ENCODE measurements at places on chromosomes 16 and 17.

GRCh38 chr17:62998665-62999393 is 32.8 kb downstream of the TANC2 start:
- DNase-seq, result no peak

GRCh38 chr17:2089021-2089422 is 34.1 kb downstream of the HIC1 start:
- no peak for DNase-seq

- no peak for DNase-seq
Observed at GRCh38 chr17:7043497-7044198, at the start of gene SLC16A11. Gene SLC16A11, minus strand, starts transcription at chr17:7044092. Its CDS starts 579 bp downstream, at chr17:7043513.

GRCh38 chr17:76145231-76146052 is 4.4 kb upstream of the FOXJ1 start:
- DNase-seq, result no peak

DNA sequence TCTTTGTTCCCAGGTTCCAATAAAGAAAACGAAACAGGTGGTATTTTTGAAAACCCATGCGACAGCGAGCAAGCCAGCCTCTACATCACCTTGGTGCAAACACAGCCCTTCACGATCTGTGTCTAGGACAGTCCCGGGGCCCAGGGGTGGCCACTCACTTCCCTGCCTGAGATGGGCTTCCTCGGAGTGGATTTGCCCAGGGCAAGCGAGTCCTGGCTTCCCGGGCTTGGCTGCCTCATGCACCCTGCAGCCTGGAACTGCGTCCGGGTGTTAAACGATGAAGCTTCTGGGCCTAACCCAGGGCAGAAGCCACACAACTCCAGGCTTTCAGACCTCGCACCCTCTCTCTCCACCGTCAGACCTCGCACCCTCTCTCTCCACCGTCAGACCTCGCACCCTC is 66.0 kb downstream of the RPH3AL start:
- no peak for DNase-seq

GRCh38 chr16:3577302-3577752 is at the start of gene NLRC3:
Gene NLRC3, minus strand, starts transcription at chr16:3577403. Its CDS starts 12,367 bp downstream, at chr16:3565036.
- peak; percentile 59 for DNase-seq

DNA sequence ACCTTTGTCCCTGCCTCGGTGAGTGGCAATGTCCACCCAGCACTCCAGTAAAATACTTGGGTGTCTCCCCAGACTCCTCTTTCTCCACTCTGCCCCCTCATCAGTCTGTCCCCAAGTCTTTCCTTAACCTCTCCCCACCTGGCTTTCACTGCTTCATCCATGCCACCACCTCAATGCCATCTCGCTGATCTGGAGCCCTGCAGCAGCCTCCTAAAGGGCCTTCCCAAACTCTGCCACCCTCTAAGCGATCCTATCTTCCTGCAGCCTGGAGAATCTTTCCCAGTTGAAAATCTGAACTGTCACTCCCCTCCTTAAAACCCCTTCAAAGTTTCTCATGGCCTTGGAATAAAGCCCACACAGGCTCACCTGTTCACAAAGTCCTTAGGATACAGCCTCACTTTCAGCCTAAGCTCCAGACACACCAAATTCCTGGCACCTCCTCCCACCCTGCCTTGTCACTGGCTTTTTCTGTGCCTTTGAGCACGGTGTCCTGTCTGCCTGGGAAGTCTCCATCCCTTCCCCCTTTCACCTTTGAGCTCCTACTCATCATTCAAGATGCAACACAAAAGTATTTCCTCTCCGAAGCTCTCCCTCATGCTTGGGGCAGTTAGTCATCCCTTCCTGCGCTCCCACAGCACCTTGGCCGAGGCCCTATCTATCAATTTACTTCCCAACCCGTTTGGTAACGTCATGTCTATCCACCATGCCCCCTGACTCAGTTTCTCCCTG is 2.8 kb downstream of the WNK4 start:
- no peak for DNase-seq

GRCh38 chr16:84754956-84755672 is 55.3 kb downstream of the USP10 start:
- no peak for DNase-seq

DNA sequence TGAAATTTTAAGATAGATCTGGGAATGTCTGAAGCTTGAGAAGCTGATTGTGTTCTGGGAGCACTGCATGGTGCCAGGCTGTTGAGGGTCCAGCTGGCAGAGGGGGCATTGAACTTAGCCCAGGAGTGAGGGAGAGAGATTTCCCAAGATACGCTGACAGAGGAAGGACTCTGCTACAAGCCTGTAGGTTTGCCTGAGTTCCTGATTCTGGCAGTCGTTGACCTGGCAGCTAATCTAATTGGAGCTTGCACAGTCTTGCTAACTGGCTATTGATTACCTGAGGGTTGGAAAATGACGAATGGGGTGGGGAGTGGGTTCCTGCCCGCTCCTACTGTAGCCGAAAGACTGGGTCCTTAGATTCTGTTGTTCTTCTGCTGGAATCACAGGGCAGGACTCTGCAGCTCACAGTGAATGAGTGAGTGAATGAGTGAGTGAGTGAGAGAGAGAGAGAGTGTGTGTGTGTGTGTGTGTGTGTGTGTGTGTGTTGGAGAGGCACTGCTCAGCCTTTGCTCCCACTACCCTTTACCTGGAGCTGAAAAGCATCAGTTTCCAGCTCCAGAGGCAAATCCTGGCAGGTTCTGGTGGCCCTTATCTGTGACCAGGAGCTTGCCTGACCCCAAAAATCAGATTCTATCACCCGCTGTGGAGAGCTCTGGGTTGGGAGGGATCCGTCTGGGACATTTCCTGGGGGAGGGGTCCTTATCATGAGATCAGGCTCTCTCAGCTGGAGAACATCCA is 16.7 kb downstream of the CTRL start:
- no peak for DNase-seq

- DNase-seq, result no peak
Observed at GRCh38 chr16:55435387-55435786, 43.6 kb upstream of the MMP2 start.

GRCh38 chr16:24507959-24508480 is 31.3 kb upstream of the RBBP6 start:
- no peak for DNase-seq

DNA sequence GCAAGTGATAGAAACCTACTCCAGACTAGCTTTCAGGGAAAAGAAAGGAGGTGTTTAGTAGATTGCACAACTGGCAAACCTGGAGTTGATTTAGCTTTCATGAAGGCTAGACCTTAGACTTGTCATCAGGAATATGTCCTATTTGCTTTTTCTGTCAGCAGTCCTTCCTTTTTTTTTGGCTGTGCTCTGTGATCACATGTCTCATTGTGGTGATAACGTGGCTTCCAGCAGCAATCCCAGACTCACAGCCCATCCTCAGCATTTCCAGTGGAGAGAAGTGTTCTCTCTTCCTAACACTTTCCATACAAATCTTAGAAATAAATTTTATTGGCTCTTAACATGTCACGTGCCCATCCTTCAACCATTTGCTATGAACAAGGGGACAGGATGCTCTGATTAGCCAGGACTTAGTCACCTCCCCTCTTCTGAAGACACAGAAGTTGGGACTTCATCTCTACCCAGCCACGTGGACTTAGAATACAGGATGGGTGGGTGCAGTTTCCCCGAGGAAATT is 74.7 kb downstream of the CDH13 start:
- no peak for DNase-seq

GRCh38 chr17:42025936-42026335 is 6.0 kb downstream of the NKIRAS2 start:
- no peak for DNase-seq

DNA sequence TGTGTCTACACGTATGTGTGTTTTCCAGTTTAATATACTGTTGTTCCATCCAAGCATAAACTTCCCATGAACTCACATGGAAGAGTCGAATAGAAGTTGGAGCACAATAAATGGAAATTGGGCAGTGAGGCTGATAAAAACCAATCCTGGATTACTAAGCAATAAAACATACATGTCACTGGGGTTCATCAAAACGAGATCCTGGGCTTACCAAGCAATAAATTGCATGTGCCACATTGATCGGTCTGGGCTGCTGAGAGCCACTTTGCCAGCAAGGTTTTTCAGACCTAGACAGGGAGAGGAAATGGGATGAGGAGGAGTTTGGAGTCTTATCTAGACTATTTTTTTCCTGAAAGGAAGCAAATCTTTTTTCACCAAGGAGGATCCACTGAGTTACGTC is 322.3 kb upstream of the C16orf82 start:
- DNase-seq, result no peak

DNA sequence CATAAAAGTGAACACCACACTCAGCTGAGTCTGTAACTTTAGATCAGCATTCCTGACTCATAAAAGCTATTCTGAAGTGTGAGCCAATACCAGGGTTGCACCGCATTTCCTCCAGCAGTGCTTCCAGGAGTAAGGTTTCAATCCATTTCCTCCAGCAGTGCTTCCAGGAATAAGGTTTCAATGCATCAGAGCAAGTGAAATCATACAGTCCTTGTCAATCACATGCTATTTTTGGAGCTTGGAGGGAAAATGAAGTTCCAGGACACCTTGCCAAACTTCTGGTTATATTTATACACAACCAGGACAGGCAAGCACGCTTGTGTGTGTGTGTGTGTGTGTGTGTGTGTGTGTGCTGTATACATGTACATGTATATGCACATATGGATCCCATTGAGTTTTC is 327.6 kb downstream of the GRIN2A start:
- no peak for DNase-seq

- DNase-seq, result no peak
Observed at GRCh38 chr16:53775821-53776431, 72.0 kb downstream of the FTO start.

DNA sequence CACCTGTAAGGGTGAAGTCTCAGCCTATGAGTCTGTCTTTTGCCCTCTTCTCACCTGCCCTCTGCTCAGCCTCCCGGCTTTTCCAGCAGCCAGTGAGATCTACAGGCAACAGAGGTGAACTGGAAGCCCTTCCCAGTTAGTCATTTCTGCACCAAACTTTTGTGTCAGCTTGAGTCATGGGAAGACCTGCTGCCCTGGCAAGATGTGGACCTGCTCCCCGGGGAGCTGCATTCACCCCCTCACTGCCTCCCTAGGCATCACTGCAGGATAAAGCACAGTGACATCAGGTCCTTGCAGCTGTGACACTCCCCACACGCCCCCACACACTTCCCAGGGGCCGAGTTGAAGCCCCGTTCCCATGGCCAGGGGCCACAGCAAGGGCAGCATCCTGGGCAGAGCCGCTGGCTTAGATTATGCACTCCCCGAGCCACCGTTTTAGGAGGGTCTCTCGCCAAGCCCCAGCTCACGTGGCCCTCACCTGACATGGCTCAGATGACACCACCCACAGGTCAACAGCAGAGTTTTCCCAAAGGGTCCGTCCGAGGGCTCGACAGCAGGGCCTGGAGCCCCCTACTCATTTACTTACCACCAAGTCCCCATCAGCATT is 6.5 kb upstream of the ABR start:
- DNase-seq, result no peak
